CD4-positive, alpha-beta T cell treated with Interleukin-6 for 4 hours (primary cell): ENCODE measurements at places on chromosomes 6 and 20.
A peak's percentile ranks its signal among the peaks of the same experiment; 100 is the strongest.

GRCh38 chr6:54463354-54464024 is 155.2 kb downstream of the TINAG start:
- no peak for DNase-seq

- DNase-seq = peak; percentile 80
These were observed at the start of gene NFATC2 for GRCh38 chr20:51542571-51543421. TSS of gene NFATC2 (minus strand) at chr20:51542719. CDS start at chr20:51542499, 220 bp downstream.

- DNase-seq = no peak
These were observed 617 bp upstream of the TSPYL1 start for GRCh38 chr6:116280161-116280932.

GRCh38 chr6:13391537-13391936 is 63.2 kb upstream of the TBC1D7 start:
- no peak for DNase-seq

GRCh38 chr6:132616677-132617076 is 7.4 kb downstream of the TAAR2 start:
- DNase-seq = no peak

DNA sequence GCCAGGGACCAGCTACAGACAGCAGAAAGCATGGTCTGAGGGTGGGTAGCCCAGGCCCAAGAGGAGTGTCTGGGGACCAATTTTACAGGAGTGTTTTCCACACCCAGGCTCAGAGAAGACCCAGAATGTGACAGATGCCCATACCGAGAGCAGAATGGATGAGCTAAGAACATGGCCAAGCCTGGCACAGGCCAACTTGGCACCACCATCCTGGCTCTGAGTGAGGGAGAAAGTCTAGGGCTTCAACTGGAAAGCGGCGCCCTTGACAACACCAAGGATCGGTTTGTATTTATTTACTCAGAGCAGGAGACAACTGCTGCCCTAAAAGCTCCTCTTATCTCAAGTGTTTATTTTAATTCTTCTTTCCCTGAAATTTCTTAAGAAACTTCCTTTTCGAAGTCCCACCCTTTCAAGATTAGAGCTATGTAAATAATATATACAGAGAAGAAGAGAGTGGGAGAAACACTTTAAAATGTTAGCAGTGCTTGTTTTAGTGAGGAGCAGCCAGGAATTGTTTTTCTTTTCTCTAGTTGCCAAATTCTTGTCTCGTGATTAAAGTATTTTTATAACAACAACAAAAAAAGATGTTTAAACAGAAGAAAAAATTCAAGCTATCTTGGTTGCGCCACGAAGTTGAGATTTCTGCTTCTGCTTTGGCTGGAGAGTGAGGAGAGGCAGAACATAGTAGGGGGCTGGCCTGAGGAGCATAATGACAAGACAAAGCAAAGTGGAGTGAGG is 16.2 kb downstream of the TNXB start:
- DNase-seq = no peak

GRCh38 chr6:155235087-155235486 is 28.7 kb upstream of the CLDN20 start:
- DNase-seq = no peak

DNA sequence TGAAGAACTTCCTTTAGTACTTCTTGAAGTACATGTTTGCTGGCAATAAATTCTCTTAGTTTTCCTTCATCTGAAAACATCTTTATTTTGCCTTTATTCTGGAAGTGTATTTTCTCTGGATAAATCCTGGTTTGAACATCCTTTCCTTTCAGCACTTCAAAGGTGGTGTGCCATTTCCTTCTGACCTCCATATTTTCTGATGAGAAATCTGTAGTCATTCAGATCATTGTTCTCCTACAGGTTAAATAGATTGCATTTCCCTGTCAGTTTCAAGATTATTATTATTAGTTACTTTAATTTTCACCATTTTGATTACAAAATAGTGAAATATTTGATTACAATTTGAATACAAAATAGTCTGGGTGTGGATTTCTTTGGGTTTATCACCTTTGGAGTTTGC is 134.5 kb downstream of the CDH26 start:
- no peak for DNase-seq

GRCh38 chr20:61420781-61421180 is 168.7 kb downstream of the CDH4 start:
- DNase-seq = no peak

DNA sequence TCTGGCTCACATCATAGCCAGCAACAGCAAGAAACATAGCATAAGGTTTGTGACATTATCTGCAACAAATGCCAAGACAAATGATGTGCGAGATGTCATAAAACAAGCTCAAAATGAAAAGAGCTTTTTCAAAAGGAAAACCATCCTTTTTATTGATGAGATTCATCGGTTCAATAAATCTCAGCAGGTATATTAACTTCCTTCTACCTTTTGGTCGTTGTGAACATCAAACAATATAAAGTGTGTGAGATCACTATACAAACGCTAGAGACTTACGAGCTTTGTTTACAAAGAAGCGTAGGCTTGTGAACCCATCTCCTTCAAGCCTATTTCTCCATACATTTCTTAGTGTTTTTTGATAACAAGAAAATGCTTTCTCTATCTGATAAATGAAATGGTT is 3.5 kb downstream of the WRNIP1 start:
- DNase-seq = no peak

DNA sequence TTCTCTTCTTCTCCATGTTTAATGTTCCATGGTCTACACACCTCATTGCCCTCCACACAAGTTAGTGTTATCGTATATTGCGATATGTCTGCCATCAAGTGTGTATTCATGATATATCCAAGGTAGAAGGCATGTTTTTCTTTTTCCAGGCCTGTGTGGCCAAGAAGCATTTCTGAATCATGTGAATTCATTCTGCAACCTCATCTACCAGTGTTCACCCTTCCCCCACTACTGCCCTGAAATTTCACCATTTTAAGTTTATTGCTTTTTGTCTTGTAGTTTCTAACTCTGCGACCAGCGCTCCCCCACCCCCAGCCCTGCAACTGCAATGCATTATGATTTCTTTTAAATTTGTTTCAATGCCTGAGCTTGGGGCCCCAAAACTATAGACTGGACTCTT is 618.0 kb upstream of the FLRT3 start:
- no peak for DNase-seq

DNA sequence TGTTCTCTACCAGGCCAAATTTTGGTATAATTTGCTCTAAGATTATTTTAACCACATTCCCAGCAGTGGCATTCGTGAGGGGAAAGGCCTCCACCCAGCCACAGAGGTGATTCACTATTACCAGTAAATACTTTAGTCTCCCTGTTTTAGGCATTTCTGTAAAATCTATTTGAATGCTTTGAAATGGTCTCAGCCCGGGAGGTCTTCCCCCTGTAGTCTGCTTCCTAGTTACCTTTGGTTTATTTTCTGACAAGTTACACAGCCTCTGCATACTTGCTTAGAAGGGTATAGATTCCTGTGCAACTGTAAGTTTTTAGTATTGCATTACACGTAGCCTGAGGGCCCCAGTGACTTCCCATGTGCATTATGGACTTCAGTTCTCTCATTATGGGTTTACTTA is 248.7 kb downstream of the C6orf118 start:
- DNase-seq = no peak

DNA sequence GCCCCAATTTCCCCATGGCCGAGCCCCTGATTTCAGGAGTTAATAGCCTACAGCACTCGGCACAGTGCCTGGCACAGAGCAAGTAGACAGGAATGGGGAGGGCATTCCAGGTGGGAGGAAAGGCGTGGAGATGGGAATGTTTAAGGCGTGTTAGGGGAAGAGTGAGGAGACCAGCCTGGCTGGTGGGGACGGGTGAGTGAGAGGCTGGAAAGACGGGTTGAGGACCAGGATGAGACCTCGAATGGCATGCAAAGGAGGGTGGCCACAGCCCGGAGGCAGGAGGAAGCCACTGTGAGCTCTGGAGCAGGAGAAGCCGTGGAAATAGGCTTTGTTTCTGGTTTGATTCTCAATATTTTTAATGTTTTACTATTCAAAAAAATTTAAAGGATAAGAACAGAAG is 49.5 kb downstream of the CEBPB start:
- DNase-seq = no peak

DNA sequence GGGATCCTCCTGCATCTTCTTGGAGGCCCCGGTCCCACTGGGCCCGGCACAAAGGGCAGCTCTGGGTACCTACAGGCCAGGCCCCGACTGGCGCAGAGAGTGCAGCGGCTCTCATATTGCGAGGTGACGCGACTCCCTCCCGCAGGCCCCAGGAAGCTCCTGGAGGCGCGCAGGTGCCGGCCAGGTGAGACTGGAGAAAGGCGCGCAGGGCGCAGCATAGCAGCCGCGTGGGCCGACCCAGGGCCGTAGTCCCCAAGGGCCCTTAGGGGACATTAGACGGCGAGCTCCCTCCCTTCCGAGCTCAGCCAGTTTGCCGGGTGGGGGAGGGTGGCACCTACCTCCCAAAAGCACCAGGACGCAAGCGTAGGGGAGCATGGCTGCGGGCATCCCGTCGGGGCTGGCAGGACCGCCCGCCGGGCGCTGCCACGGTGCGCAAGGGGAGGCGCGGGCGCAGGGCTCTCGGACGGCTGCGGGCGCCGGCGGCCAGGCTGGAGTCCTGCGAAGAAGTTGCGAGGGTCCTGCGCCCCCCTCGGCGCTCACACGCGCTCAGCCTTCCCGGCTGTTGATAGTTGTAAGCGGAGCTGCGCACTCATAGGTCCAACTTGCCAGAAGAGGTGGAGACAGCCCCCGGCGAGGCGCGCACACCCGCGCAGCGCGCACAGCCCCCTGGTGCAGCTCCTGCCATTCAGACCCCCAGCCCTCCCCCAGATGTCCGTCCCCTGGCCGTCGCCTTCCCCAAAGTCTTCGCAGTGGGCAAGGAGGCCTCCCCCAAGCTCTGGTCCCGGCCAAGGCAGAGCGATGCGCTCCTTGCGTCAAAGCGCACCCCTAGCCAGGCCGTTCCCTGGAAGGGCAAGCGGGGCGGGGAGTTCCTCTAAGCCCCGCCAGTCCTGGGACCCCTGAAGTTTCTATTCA is 622 bp downstream of the APCDD1L start:
- no peak for DNase-seq

DNA sequence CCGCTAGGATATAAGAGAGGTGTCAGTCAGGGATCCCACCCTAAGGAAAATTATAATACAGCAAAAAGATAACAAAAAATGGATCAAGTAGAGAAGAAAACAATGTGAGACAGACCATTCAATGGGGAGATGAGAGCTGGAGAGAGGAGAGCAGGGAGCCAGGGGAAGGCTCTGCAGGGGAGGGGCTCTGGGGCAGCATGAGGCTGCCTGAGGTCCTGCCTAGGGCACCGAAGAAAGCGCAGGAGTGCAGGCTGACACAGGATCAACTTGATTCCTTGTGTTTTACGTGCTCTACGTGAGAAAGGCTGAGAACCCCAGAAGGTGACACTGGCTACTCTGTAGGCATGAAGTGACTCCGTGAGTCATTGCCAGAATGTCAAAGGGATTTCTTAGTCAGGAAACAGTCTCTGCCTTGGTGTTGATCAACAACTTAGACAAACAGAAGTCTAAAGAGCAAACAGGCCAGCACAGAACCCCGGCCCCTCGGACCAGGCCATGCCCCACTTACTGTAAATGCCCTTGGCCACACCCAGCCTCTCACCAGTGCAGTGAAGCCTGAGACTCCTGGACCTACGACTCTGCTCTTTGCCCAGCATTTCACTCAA is 290.1 kb upstream of the PRDM1 start:
- no peak for DNase-seq

DNA sequence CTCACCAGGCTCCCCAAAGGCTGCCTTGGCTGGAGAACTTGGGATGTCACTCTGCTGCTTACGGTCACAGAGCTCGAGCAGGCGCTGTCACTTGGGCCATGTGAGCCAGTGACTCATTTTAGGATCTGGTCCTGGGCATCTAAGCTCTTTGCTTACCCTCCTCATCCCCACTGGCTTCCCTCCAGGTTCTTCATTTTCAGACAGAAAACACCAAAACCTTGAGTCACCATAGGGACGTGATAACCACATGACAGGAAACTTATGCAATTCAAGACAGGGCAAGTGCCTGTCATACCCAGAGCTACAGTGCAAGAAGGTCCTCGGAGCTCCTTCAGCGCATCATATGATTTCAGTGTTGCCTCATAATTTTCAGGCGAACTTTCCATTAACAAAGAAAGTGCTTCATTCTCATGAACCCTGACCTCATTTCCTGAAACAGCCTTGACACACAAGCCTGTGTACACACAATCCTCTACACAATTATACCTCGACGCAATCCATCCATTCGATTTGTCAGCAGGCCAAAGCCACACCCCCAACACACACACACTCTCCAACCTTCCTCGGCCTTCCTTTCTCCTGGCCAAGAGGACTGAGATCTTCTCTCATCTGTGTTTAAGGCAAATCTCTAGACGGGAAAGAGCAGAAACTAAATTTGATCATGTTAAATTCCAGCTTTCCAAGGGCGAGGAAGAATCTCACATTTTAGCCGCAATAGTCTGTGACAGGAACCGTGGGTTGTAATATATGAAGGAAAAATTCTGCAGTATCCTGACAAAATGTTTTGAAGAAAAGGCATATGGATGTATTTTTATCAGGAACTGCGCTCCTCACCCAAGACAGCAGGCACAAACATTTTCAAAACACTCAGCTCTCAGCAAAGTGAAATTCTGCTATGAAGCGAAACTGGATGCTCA is 25.3 kb downstream of the TBC1D7 start:
- peak; percentile 35 for DNase-seq
